ENCODE measurements at places on chromosomes 12 and 14. TPM values are rescaled to one million over a fixed set of nuclear protein-coding genes. Genes with fewer than 3 reads are reported as not detected.

RECQL gene
- 11.6 TPM for total RNA-seq

ADSS1 gene
- 3.8 TPM for total RNA-seq

IFNG-AS1 gene
- total RNA-seq: 0.27 TPM

GPR162 gene
- 29.6 TPM for total RNA-seq

ACOT6 gene
- not detected for total RNA-seq

DNA sequence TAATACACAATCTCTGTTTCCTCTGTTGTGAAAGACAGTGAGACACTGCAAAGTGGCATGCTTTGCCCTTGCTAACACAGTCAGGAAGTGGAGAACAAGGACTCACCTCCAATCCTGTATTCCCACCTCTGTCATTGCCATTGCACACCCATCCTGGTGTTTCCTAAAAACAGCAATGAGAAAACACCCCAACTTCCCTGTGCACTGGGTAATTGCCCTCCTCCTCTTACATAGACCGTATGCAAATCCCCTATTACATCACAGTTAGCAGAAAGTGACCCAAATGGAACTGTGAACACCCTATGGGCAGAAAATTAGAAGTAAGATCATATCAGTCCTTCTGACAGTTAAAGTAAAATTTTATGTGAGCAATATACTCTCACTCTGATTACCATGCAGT is 355.5 kb downstream of the BCL11B start:
- no peak for DNase-seq

GRCh38 chr14:68386950-68387779 is 405.7 kb downstream of the ZFP36L1 start:
- DNase-seq: no peak

DNA sequence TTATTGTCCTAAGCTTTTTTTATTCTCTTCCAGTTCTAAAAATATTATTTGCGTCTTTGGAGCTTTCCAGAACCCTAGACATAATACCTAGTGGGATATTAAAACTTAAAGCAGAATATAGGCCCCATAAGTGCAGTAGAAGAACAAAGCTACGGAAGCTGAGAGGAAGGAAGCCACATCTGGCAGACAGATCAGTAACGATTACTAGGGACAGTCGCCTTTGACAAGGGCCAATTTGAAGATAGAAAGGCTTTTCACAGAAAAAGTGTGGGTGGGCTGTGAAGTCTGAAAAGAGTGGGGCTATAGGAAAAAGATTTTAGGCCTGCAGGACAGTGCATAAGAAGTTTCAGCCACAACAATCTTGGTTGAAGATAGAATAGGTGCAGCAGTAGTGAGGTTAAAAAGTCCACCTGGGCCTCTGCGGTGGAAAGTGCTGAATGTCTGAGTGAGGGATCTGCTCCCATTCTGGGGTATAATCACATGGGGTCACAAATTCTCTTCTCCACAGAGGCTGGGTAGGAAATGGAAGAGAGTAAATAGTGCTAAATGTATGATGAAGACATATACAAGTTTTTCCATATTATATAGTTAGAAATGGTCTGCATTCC is 114.5 kb downstream of the CMAS start:
- no peak for DNase-seq

- no peak for DNase-seq
Observed at GRCh38 chr12:43551279-43551970, 578 bp downstream of the ADAMTS20 start.

DNA sequence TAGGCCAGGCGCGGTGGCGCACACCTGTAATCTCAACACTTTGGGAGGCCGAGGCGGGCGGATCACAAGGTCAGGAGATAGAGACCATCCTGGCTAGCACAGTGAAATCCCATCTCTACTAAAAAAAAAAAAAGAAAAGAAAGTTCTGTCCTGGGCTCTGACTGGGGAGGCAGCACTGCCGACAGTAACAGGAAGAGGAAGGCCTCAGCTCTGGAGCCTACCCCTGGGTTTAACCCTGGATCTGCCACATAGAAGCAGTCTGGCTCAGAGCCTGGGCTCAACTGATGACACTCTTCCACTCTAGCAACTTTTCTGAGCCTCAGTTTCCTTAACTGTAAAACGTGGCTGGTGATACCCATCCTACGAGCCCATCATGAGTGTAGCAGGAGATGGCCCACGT is 60.5 kb downstream of the ACTN1 start:
- DNase-seq: no peak

DNA sequence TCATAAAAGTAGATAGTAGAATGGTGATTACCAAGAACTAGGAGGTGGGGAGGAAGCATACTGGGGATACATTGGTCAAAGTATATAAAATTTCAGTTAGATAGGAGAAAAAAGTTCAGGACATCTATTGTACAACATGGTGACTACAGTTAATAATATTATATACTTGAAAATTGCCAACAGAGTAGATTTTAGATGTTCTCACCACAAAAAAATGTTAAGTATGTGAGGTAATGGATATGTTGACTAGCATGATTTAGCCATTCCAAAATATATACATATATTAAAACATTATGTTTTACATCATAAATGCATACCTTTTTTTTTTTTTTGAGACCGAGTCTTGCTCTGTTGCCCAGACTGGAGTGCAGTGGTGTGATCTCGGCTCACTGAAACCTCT is 31.0 kb downstream of the TMEM116 start:
- DNase-seq: no peak

DNA sequence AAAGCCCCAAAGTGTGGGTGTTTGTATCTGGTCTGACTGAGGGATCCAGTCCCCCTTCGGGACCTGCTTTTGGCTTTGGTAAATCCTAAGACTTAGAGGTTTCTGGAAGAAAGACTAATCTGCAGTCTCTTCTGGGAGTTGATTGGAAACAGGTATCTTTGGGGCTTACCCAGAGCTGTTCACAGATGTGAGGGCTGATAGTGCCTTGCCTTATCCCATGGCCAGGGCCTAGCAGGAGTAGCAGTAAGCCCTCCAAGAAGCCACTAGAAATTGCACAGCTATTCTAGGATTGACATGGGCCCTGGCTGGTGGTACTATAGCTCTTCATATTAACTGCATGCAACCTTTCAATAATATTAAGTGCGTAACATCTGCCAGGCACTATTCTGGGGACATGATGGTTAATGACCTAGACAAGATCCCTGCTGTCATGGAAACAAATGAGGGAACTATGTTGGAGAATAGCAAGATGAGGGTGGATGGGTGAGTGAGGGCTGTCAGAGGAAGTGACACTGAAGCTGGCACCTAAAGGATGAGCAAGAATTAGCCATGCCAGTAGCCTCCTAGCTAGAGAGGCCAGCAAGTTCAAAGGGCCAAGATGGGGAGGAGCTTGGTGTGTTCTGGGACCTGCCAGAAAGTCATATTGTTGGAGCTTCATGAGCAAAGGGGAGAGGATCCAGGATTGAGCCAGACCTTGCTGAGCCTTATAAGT is 71.7 kb downstream of the CRADD start:
- no peak for DNase-seq

GRCh38 chr14:104596451-104596918 is 8.1 kb downstream of the TMEM179 start:
- no peak for DNase-seq

- no peak for DNase-seq
Observed at GRCh38 chr14:78253986-78254385, 83.8 kb downstream of the NRXN3 start.

GRCh38 chr14:104359301-104359968 is 220.1 kb upstream of the C14orf180 start:
- DNase-seq: no peak

DNA sequence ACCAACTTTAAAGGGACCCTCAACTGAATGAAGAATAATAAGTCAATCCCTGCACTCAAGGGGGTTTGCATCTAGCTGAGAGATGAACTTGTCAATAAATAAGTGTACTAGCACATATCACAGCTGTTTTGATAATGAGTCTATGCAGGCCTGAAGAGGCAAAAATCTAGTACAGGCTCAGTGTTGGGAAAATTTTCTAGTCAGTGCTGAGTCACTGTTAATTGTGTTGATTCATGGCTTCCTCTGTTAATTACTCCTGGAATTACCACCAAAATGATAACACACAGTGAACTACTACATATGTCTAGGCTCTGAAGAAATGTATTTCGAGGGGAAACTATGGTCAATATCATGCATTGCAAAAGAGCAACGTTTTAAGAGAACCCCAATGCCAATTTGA is 18.9 kb downstream of the SNRPF start:
- no peak for DNase-seq

Data from hematopoietic multipotent progenitor cell (in vitro differentiated cells).